ENCODE measurements at places on chromosomes 4 and X.

DNA sequence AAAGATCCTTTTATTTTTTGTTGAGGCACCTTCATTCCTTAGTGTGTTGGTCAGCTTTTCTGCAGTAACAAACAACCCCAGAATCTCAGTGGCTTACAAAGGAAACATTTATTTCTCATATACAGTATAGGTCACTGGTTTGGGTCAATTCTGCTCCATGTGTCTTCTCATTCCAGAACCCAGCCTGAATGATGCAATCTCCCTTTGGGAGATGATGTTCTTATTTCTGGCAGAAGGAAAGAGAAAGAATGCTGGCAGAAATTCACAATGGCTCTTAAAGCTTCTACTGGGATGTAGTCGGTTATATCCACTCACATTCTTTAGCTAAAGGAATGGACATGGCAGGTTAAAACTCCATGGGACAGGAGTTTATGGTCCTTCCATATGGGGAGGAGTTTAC is 42.3 kb downstream of the IDS start:
- no peak for DNase-seq

- DNase-seq: no peak
Observed at GRCh38 chr4:184750926-184751584, 17.2 kb upstream of the CENPU start.

DNA sequence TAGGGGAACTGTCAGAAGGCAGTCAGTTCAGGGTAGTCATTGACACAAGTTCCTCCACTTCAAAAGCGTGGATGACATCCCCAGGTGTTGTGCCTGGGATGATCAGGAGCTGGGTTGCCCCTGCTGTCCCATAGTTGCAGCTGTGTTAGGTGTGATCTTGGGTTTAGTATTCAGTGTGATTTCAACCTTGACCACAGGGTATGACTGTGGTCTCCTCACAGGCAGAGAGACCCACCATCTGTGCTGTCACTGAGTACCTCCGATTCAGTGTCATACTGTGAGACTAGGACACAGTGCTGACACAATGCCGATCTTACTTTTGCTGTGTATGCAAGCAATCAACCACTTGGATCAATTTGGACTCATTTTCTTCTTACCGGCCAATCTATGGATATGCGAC is 25.2 kb downstream of the FOXR2 start:
- no peak for DNase-seq

- no peak for DNase-seq
Observed at GRCh38 chr4:70724463-70724862, 2.7 kb downstream of the RUFY3 start.

All from activated T-cell treated with anti-CD3 and anti-CD28 coated beads, Interleukin-2, amount 50 U/mL, for 1 hour (primary cell).